ENCODE measurements at places on chromosomes 2 and 18.

DNA sequence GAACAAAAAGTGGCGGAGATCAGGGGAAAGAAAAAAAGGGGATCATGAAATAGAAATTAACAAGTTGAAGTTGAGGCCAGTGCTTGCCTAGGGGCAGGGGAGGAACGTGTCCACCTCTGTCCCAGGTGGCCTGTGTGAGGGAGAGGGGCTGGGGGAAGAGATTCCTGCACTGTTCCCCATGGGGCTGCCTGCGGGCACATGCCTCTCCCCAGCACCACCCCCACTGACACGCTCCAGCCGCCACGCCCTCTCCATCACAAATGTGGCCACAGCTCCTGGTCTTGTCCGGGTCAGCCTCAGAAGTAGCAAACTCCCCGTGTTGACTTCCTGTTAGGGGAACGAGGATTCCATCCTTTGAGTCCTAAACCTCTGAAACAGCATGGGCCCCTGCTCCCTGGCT lies 161.2 kb downstream of the GLI2 start:
- DNase-seq, result no peak

- DNase-seq, result no peak
Measured at GRCh38 chr18:22088996-22089640, 80.3 kb upstream of the GATA6 start.

DNA sequence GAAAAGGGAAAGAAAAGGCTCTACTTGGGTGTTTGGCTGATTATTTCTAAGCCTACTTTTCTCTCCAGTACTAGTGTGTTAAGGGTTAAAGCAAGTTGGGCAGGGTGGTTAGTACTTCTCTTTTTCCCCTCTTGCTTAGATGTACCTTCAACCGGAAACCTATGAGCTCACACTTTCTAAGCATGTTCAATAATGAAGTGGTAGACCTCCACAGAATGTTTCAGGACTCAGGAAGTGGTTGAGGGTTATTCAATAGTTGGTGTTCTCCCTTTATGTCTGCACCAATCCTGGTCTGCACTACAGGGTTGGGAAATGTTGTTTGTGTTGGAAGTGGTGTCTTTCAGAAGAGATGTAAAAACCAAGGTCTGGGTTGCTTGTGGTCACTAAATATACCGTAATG lies 137.1 kb downstream of the ZEB2 start:
- no peak for DNase-seq

GRCh38 chr2:121974897-121975661 lies 219.6 kb downstream of the TSN start:
- peak; percentile 40 for DNase-seq

- DNase-seq, result no peak
Measured at GRCh38 chr2:123502931-123503330, 522.2 kb upstream of the CNTNAP5 start.

DNA sequence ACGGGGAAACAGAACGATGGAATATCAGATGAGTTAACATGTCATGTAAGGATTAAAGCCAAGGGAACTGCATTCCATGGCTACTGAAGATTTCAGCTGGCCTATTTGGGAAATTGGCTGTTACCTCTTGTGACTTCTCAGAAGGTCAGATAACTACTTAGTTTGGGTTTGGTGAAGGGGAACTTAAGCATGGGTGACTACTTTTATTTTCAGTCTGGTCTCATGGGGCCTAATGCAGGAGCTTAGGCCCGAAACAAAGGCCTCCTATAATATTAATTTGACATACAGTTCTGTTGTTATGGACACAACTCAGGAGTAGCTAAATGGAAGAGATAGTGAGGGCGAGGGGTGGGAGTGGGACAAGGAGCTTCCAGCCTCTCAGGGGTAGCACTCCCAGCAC lies 44.0 kb upstream of the TXNDC2 start:
- DNase-seq, result no peak

DNA sequence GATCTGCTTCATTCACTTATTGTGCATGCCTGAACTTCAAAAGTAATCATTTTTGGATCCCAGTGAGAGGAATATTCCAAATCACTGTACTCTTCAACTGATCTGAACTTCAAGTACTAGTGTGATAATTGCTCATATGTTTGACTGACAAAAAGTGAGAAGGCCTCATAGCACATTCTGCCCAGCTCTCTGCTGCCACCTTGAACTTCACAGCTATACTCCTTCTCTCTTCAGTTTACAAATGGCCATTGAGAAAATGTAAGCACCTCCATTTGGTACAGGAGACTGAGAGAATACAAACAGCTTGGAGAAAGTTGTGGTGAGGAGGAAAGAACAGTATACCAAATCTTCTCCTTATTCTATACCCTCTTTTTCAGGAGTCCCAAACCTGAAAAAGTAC lies 946.0 kb upstream of the CHAC2 start:
- DNase-seq, result no peak

GRCh38 chr2:195961873-195962272 lies 106.8 kb downstream of the DNAH7 start:
- peak; percentile 6 for DNase-seq

DNA sequence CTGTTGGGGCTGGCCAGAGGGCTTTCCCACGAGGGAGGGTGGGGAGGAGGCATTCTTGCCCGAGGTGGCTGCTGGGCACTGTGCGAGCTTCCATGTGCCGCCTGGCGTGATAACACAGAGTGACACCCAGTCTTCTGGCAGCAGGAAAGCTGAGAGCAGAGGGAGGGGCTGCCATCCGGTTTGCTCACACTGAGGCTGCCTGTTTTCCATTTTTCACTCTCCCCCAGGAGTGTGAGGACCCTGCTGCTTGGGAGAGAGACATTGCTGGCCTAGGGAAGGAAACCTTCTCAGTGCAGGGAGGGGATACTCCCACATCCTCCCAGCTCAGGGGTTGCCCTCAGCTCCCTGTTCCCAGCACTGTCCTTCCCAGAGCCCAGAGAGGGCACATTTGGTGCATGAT lies 73.1 kb downstream of the INHBB start:
- no peak for DNase-seq

- DNase-seq, result no peak
Measured at GRCh38 chr18:51017140-51017879, 12.7 kb upstream of the SMAD4 start.

GRCh38 chr2:214899751-214900150 lies 90.3 kb upstream of the BARD1 start:
- DNase-seq, result no peak

- no peak for DNase-seq
Measured at GRCh38 chr2:158319269-158319668, 137.3 kb downstream of the CCDC148 start.

DNA sequence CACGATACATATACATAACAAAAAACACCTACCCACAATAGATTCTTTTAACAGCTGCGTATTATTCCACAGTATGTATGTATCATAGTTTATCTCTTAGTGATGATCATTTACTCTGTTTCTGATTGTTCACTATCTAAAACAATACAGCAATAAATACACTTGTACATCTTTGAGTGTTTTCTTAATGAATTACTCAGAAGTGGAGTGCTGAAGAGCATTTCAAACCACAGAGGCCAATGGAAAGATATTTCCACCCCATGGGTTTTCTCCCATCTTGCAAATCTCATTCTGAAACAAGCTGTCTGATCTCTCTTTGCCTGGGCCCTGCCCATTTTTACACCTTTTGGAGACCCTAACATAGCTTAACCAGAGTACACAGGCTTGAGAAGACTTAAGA lies 113.8 kb upstream of the KLF7 start:
- DNase-seq, result no peak

DNA sequence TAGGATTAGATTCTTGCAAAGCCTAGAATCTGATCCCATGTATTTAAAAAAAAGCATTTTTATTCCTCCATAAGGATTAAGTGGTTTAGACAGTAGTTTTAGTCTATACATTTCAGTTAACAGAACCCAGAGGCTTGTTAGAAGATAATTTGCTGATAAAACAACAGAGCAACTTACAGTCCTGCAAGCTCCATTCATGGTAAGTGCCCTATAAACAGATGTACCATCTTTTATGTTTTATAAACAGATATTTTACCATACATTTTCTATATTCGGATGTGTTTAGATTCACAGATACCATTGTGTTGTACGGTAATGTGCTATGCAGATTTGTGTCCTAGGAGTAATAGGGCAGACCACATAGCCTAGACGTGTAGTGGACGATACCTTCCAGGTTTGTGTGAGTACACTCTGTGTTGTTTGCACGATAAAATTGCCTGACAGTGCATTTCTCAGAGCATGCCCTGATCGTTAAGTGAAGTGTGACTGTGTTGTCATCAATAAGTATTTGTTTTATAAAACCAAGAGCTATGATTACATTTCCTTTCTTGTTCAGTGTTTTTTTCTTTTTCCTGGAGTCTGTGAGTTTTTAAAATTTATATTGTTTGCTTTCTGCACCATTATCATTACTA lies 54.2 kb downstream of the CERS6 start:
- DNase-seq, result no peak

GRCh38 chr2:189726271-189726670 lies 36.3 kb downstream of the OSGEPL1 start:
- DNase-seq, result no peak

- DNase-seq, result no peak
Measured at GRCh38 chr2:10919771-10920621, 8.3 kb downstream of the KCNF1 start.

DNA sequence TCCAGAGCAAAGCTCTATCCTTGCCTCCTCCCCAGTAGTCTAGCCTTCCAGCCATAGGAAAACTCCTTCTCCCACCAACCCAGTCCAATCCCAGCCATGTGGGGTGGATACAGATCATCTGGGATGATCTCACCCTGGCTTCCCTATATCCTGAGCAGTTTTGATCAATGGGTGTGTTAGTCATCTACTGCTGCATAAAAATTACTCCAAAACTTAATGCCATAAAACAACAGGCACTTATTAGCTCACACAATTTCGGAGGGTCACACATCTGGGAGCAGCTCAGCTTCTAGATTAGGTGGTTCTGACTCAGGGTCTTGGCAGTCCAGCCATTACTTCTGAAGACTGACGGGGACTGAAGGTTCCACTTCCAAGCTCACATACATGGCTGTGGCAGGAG lies 190.4 kb downstream of the SPP2 start:
- DNase-seq, result no peak

GRCh38 chr18:65607161-65607560 lies 143.7 kb upstream of the CDH7 start:
- DNase-seq, result no peak

- no peak for DNase-seq
Measured at GRCh38 chr2:159230145-159230877, 56.2 kb downstream of the WDSUB1 start.

DNA sequence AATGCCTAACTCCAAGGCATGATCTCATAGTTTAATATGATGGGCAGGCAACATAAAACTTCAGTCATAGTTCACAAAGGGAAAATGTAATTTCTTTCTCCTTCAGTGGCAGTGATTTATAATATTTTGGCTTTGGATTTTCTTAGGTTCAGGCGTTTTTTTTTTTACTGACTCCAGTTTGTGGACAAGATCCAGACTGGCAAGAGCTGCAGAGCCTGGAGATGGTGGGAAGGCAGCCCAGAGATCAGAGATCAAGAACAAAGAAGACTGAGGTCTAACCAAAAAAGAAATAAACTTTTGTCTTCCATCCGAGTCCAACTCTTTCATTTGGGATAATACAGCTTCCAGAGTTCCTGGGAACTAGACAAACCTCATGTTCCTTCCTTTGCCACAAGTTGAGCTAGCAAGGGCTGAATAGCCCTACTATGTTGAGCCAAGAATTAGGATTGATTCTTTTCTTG lies 215.3 kb upstream of the SETBP1 start:
- no peak for DNase-seq

DNA sequence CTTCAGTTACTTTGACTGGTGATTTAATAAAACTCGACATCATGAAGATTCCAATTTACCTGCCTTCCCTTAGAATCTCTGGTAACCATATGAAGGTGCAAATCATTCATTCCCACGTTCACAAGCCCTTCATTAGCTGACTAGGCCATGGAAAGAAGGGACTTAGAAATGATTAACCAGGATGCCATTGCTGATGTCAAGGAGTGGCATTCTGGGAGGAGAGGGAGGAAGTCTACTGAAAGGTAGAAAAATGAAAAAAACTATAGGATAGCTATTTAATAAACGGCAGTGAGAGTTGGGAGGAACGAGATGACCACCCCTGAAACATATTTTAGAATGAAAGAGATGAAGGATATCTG lies 1.4 kb downstream of the ATIC start:
- DNase-seq, result no peak

DNA sequence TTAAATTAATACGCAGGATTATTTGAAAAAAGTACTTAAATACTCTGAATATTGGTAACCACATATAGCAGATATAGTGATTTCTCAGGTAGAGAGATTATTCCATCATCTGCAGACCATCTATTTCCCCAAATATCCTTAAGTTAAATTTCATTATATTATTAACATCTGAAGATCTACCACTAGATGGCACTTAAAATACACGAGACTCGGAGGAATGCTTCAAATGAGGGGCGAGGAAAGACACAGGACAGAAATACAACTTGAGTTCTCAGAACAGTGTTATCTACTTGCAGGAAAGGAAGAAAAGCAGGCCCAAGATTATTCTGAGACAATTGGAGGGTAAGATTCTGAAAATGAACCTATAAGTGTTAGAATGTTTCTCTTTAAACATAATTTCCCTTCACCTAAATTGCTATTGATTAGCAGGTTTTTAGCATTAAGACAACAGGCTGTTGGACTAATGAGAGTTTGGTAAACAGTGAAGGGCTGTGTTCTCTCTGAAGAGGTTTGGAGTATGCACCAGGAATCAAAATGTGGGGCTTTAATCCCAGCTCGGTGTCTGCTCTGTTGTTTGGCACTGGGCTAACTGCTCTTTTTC lies 76.9 kb upstream of the GCFC2 start:
- DNase-seq, result no peak

DNA sequence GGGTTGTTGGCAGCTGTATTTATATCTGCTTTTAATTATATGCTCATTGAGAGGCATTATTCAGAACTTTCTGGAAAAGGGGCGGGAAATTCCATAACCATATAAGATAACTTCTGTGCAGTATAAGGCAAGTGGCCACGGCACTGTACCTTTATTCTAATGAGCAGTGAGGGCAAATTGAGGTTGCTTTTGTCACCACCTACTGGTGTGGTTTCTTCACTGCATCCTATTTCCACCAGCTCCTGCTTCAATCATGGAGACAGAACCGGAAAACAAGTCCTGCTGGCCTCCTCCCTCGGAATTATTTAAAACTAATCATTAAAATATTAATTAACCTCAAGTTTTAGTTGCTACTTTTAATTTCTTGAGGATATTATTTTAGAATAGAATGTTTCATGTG lies 759.4 kb downstream of the CBLN2 start:
- DNase-seq, result no peak

GRCh38 chr18:43022874-43023273 lies 92.6 kb downstream of the RIT2 start:
- no peak for DNase-seq

GRCh38 chr18:35410561-35410960 lies 33.4 kb upstream of the ZNF396 start:
- no peak for DNase-seq

DNA sequence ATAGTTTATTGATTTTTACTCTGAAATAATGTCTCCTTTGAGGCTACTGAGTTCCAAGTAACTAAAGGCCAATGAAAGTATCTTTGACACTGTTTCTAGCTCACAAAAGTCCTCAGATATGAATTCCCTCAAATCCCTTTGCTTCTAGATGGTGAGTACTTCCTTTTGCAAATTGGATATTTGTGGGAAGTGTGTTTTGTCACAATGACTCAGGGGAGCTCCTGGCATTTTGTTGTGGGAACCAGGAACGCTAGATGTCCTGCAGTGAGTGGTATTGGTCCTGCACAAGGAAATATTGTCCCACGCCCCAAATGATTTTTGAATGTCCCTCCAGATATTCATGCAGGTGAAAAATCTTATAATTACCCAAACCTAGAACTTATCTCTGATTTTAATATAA lies 24.3 kb downstream of the TACR1 start:
- no peak for DNase-seq

GRCh38 chr2:102185347-102185746 lies 1.5 kb upstream of the IL1RL2 start:
- DNase-seq, result no peak

Data from GM12891 (cell line).